ENCODE measurements at places on chromosomes 6 and 20. TPM values are rescaled to one million over a fixed set of nuclear protein-coding genes. Genes with fewer than 3 reads are reported as not detected.

The IL17F gene
- 13.3 TPM for total RNA-seq

The FNDC11 gene
- 0.30 TPM for total RNA-seq

The SCGN gene
- total RNA-seq, result not detected

The MLIP gene
- not detected for total RNA-seq

The TFEB gene
- 14.9 TPM for total RNA-seq

The FNDC1 gene
- not detected for total RNA-seq

The NOTCH4 gene
- 0.60 TPM for total RNA-seq
